Peyer's patch (tissue), 4 donors: ENCODE measurements at places on chromosomes 3 and 15. TPM values are rescaled to one million over a fixed set of nuclear protein-coding genes. Genes with fewer than 3 reads are reported as not detected.

DNA sequence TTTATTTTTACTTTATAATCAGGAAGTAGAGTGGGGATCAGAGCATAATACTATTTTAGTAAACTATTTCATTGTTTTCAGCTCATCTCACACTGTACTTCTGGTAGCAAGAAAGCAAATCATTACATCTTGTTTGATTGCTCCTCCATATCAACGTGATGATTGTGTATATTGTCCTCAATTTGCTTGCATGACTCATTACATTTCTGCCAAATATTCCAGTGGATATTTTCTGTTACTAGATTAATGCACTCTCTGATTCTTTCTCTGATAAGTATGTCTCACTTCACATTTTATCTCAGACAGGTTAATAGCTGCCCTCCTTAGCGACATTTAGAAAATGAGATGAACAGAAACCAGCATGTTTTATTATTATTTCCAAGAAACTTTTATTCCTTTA, 1145.3 kb downstream of the OTOL1 start:
- H3K27ac ChIP-seq = no peak overlapping the region
- DNase-seq = no peak
- H3K4me3 ChIP-seq = no peak overlapping the region
- no peaks in the 10 kb centered on the region for H3K4me1 ChIP-seq
- H3K36me3 ChIP-seq = no peaks in the 10 kb centered on the region

- no peaks in the 10 kb centered on the region for H3K4me1 ChIP-seq
These were observed 5.6 kb downstream of the CCR1 start for GRCh38 chr3:46202535-46202934.

GRCh38 chr3:168828943-168829342, 733.2 kb upstream of the GOLIM4 start:
- DNase-seq = no peak
- H3K4me3 ChIP-seq = no peak overlapping the region
- H3K36me3 ChIP-seq = no peaks in the 10 kb centered on the region
- H3K4me1 ChIP-seq = no peaks in the 10 kb centered on the region

DNA sequence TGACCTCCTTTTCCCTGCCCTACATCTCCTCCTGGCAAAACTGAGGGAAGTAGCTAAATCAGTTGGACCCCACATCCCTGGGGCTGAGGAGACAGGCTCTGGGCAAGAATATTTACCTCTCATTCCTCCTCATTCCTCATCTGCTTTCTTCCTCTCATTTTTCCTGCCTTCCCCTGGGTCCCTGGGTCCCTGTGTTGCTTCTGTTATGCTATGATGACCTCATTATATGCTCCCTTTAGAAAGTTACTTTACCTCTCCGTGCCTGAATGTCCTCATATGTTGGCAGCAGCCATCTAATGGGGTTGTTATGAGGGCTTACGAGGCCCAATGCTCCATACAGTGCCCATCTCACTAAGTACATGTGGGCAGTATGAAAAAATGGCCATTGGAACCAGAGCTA, 1.2 kb upstream of the SHC4 start:
- no peak for DNase-seq
- H3K36me3 ChIP-seq = no peaks in the 10 kb centered on the region
- no peak overlapping the region for H3K4me3 ChIP-seq
- no peaks in the 10 kb centered on the region for H3K27me3 ChIP-seq

DNA sequence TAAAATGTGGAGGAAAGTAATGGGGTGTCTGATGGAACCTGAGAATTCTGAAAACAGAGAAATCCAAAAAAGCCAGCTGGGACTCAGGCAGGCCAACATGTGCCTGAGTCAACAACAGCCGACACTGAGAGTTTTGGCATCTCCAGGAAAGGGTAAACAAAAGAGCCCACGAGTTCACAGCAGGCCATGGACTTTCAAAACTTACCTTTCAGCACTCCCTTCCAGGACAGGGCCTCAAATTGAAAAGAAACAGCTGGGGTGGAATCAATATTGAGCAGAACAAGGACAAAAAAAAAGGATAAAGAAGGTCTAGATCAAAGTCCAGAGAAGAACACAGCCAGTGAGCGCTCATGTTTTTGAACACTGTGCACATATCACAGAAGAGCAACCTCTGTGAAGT, 735.4 kb upstream of the GRM7 start:
- H3K27me3 ChIP-seq = no peaks in the 10 kb centered on the region
- no peaks in the 10 kb centered on the region for H3K36me3 ChIP-seq
- no peak for DNase-seq
- no peak overlapping the region for H3K4me3 ChIP-seq
- no peaks in the 10 kb centered on the region for H3K4me1 ChIP-seq

CHRFAM7A gene
- 3.2 TPM for total RNA-seq

LRRIQ4 gene
- not detected for total RNA-seq

GORASP1 gene
- 131 TPM for total RNA-seq
